ENCODE measurements at places on chromosomes 6 and 20.

DNA sequence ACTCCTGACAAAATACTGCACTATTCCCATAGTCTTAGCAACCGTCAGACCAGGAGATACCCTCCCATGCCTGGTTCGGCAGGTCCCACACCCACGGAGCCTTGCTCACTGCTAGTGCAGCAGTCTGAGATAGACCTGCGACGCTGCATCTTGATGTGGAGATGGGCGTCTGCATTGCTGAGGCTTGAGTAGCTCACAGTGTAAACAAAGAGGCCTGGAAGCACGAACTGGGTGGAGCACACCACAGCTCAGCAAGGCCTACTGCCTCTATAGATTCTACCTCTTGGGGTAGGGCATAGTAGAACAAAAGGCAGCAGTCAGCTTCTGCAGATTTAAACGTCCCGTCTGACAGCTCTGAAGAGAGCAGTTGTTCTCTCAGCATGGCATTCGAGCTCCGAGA, 25.4 kb downstream of the TMEM244 start:
- no peak for DNase-seq

GRCh38 chr6:12088531-12088930, 76.4 kb downstream of the HIVEP1 start:
- no peak for DNase-seq

GRCh38 chr20:8095648-8096572, 36.2 kb upstream of the PLCB1 start:
- DNase-seq: no peak

GRCh38 chr6:138162111-138162954, 594 bp downstream of the ARFGEF3 start:
- peak; percentile 15 for DNase-seq

DNA sequence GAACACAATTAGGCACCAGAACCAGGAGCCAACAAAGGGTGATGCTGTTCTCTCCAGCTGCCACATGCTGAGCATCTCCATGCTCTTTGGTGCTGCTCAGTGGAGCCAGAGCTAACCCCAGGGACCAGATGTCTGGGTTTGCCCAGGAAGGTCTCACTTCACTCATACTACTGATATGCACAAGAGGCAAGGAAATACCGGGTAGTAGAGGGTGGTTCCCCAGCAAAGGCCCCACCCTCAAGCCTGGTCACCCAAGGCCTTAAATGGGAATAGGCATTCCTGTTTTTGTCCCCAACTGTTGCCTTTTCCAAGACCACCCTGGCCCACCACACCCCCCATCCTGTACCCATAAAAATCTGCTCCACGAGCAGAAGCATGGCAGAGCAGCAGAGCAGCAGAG, 204.5 kb upstream of the TAB2 start:
- no peak for DNase-seq

DNA sequence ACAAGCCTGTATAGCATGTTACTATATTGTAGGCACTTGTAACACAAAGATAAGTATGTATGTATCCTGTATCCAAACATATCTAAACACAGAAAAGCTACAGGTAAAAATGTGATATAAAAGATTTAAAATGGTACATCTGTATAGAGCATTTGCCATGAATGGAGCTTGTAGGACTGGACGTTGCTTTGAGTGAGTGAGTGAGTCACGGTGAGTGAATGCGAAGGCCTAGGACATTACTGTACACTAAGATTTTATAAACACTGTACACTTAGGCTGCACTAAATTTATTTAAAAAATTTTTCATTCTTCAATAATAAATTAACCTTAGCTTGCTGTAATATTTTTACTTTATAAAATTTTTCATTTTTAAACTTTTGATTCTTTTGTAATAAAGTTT, 136.9 kb downstream of the NKAIN2 start:
- no peak for DNase-seq

- no peak for DNase-seq
Measured at GRCh38 chr20:9482180-9482579, 32.2 kb upstream of the LAMP5 start.

DNA sequence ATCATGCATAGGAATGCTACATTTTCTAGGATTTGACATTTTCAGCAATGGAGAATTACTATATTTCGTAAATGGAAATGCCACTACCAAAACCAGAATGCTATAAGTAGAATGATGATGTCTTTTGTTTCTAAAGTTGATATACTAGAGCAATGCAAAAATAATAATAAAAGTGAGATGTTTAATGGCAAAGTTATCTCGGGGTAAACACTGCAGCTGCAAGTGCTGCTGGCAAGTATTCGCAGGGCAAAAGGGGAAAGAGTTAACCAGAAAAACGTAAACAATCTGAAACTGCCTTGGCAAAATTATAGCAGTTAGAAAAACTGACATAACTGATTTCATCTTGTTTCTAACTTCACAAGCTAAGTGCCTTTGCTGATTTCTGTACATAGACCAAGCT, 45.5 kb upstream of the FILIP1 start:
- DNase-seq: no peak

- DNase-seq: peak; percentile 87
Measured at GRCh38 chr6:27472182-27472616, 706 bp downstream of the ZNF184 start.

- DNase-seq: no peak
Measured at GRCh38 chr6:20693466-20694063, 159.3 kb downstream of the CDKAL1 start.

GRCh38 chr20:4491643-4492042, 230.1 kb upstream of the PRND start:
- DNase-seq: no peak

GRCh38 chr6:113699239-113699638, 157.9 kb upstream of the MARCKS start:
- DNase-seq: no peak

DNA sequence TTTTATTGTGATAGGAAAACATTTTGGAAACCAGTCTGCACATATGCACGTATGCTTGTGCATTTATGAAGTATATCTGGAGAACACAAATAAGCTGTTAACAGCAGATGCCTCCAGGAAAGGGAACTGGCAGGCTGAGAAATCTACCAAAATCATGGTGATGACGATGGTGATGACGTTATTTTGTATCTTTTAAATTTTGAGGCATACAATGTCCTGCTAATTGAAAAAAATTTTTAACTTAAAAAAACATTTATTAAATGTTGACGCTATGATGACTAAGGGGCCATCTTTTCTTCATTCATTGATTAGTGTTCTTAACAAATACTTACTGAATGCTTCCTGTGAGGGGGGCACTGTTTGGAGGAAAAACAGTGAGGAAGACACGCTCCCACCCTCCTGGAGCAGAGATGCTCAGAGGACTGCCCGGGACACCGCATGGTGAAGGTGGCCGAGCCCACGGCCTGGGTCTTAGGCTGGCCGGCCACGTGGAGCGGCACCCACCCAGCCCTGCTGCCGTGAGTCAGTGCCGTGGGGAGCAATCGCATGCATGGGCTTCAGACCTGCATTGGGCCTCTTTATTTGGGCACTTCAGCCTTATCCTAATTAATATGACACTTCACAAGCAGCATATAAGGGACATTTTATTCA, 15.9 kb upstream of the ENTPD6 start:
- no peak for DNase-seq

DNA sequence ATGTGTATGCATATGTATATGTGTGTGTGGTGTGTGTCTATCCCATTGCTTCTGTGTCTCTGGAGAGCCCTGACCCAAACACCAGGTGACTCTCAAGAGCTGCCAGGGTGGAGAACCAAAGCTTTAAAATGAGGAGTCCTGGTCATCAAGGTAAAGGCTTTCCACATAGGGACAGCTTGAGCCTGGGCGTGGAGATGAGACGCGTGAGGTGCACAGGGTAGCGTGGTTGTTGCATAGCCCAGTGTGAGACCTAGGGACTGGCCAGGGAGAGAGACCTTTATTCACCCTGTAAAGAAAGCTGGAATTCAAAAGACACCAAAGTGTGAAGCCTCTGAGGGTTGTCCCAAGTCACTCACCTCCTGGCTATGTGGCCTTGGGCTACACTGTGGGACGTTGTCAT, 149.1 kb downstream of the SYCP2 start:
- DNase-seq: no peak

- DNase-seq: no peak
Measured at GRCh38 chr20:51946586-51946985, 144.3 kb upstream of the SALL4 start.

- DNase-seq: no peak
Measured at GRCh38 chr6:156262014-156262413, 515.2 kb upstream of the ARID1B start.

DNA sequence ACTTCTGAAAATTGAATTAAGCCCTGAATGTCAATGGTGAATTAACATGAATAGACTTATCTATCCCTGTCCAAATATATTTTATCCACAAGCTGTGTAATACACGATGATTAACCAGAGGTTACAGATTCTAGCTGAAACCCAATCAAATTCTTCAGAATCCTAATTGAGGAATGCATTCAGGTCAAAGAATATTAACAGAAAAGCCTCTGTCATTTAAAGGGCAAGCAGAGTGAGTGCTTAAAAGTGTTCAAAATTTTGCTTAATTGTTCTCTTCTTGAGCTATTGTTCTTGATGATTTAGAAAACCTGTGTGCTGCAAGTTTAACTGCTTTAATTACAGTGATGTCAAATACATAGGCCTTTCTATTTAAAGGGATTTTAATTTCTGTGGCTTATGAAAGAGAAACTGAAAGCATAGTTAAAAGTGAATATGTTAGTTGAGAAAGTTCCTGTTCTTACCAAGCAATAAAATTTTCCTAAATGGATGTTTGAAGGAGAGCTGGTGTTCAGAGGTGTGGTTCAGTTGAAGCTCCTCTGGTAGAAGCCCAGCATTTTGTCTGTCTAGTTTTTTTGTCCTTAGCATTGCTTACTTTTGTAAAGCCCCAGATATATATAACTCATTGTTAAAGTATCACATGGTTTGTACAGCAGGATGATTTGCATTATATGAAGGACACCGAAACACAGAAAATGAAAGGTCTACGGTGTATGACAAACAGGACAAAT, 466.3 kb upstream of the PLCB4 start:
- DNase-seq: peak; percentile 4

GRCh38 chr20:49811825-49812506, 662 bp upstream of the SLC9A8 start:
- DNase-seq: no peak

DNA sequence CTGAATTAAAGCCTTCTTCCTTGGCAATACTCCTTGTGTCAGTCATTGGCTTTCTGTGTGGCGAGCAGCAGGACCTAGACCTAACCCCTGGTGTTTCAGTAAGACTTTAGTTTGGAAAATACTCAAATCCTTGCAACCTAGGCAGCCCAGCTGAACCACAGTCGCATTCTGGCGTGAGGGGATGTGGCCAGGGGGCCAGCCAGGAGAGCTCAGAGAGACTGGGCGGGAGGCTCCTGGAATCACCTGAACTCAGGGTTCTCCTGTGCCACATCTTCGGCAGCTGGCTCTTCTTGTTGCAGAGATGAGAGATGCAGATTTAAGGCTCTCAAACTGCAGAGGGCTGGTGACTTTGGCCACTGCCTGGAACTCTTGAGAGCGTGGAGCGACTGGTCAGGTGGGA, 102.7 kb downstream of the SYNDIG1 start:
- DNase-seq: no peak

DNA sequence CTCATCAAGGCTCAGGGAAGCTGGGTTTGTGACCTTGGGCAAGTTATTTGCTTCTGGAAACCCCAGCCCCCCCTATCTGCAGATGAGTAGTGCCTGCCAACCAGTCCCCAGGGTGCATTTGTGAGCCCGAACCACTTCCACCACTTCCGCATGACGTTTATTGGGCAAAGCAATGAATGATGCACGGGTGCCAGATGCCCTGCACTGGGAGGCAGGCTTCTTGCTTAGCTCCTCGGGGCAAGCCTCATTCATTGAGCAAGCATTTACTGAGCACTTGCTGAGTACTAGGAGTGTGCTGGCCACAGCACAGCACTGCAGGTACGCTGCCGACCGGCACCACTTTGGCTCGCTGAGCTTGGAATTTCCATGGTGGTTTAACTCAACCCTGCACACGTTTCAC, 60.2 kb downstream of the GNAS-AS1 start:
- DNase-seq: peak; percentile 17

- DNase-seq: no peak
Measured at GRCh38 chr6:109891924-109892323, 86.2 kb upstream of the GPR6 start.

DNA sequence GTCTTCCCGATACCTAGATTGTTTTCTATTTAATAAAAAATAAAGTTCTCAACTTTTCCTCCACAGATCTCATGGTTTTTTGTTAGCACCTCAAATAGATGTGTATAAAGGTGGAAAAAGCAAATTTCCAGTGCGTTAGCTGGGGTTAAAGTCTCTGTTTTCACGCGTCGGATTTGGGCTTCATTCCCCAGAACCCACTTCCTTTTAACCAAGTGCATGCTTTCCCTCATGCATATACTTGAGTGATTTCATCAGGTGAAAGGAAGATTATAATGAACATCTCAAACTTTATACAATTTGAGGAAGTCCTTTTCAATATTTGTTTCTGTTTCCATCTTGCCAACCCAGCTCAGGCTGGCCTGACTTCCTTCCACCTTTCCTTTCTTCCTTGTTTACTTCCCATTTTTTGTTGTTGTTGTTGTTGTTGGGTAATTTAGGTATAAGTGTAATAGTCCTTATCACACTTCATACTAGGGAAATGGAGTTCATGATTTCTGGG, 43.9 kb upstream of the GGTLC1 start:
- no peak for DNase-seq

DNA sequence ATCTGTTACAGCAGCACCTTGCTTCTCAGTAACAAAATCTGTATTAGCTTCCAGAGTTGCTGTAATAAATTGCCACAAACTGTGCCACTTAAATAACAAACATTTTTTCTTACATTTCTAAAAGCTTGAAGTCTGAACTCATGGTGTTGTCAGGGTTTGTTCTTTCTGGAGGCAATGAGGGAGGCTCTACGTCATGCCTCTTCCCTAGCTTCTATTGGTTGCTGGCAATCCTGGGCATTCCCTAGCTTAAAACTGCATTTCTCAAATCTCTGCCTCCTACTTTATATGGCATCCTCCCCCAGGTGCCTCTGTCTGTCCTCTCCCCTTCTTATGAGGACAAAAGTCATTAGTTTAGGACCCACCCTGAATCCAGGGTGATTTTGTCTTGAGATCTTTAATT, 41.6 kb upstream of the TMEM244 start:
- DNase-seq: no peak

DNA sequence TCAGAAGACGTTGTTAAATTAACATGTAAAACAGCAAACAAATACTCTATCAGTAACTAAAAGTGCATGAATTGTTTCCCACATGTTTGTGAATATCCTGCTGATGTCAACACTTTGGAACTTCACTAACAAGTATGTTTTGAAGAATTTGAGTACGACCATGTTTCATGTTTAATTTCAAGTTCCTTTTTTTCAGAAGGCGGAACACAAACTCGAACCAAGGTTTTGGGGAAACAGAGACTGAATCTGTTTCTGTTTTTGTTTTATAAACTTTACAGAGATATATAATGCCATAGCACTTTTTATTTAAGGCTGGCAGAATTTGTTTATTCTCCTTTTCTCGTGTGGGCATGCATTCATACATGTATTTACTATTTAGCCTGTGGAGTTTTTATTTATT, 509.3 kb upstream of the CITED2 start:
- no peak for DNase-seq
